Breast epithelium (tissue), 4 donors: ENCODE measurements at places on chromosomes 5 and 9. TPM values are rescaled to one million over a fixed set of nuclear protein-coding genes. Genes with fewer than 3 reads are reported as not detected.

- DNase-seq, result no peak
- H3K27ac ChIP-seq, result no peak overlapping the region
- H3K4me1 ChIP-seq, result no peaks in the 10 kb centered on the region
- peaks cover 5% of the 10 kb centered on the region for H3K27me3 ChIP-seq
- H3K36me3 ChIP-seq, result no peaks in the 10 kb centered on the region
Observed at GRCh38 chr5:176144508-176144907, 93.7 kb upstream of the SIMC1 start.

The PRRT1B gene
- total RNA-seq, result not detected

GRCh38 chr9:92242260-92243136, 51.0 kb downstream of the IARS1 start:
- no peaks in the 10 kb centered on the region for H3K4me1 ChIP-seq
- H3K27me3 ChIP-seq, result no peaks in the 10 kb centered on the region
- peaks cover 14% of the 10 kb centered on the region for H3K36me3 ChIP-seq
- peak overlapping the region; percentile 10 for H3K27ac ChIP-seq
- no peak for DNase-seq
- H3K4me3 ChIP-seq, result no peak overlapping the region

The WNT8A gene
- total RNA-seq, result not detected

The IFNA7 gene
- total RNA-seq, result not detected

GRCh38 chr9:25513509-25514033, 164.7 kb downstream of the TUSC1 start:
- H3K4me1 ChIP-seq, result no peaks in the 10 kb centered on the region
- peak overlapping the region; percentile 45 for H3K27ac ChIP-seq
- no peak for DNase-seq
- no peaks in the 10 kb centered on the region for H3K36me3 ChIP-seq

- peak overlapping the region; percentile 52 for H3K27ac ChIP-seq
- DNase-seq, result no peak
- H3K4me1 ChIP-seq, result no peaks in the 10 kb centered on the region
- no peaks in the 10 kb centered on the region for H3K36me3 ChIP-seq
Observed at GRCh38 chr5:9173281-9174048, 372.4 kb downstream of the SEMA5A start.

DNA sequence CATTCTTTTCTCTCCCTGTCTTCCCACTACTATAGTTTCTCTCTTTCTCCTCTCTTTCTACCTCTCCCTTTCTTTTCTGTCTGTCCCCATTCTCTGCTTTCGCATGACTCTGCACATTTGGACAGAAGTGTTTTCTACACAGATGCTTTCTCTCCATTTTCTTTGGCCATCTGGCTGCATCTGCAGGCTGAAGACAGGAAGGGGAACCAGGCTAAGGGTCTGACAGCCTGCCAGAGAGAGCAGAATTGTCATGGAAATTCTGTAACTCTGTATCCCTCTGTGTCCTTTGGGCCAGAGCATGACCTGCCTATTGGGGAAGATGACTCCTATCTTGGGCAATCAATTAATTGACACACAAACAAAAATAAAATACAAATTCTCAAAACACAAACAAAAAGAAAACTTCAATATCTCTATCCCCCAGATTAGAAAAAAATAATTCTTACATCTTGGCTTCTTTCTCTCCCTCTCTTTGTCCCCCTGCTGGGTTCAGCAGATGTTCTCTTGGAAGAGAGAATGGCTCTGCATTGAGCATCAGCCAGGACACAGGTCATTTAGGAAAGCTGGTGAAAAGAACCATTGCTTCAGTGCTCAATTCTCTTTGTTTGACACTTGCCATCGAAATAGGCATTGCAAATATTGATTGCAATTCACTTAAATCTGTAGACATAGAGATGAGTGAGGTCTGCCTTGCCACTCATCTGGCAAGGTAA, 415.9 kb upstream of the KLF4 start:
- H3K36me3 ChIP-seq, result no peaks in the 10 kb centered on the region
- no peaks in the 10 kb centered on the region for H3K4me1 ChIP-seq
- no peak overlapping the region for H3K4me3 ChIP-seq
- DNase-seq, result no peak
